ENCODE measurements at places on chromosomes 4 and X. TPM values are rescaled to one million over a fixed set of nuclear protein-coding genes. Genes with fewer than 3 reads are reported as not detected.

DNA sequence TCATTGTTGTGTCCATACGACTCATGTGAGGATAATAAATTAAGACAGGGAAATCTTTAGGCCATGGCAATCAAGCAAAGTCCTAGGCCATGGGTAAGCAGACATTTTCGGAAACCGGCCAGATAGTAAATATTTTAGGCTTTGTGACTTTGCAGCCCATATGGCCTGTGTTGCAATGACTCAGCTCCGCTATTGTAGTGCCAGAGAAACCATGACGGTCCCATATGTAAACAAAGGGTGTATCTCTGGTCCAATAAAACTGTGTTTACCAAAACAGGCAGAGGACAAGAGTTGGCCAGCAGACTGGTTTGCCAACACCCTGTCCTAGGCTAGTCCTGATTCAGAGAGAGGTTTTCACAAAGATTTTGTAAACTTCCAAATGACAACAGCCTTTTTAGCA, 5.0 kb downstream of the FAM114A1 start:
- peaks cover 29% of the 10 kb centered on the region for H3K4me1 ChIP-seq
- H3K27me3 ChIP-seq = peaks cover 5% of the 10 kb centered on the region
- no peak overlapping the region for H3K4me3 ChIP-seq
- H3K36me3 ChIP-seq = peaks cover 9% of the 10 kb centered on the region
- no peak overlapping the region for H3K27ac ChIP-seq

DNA sequence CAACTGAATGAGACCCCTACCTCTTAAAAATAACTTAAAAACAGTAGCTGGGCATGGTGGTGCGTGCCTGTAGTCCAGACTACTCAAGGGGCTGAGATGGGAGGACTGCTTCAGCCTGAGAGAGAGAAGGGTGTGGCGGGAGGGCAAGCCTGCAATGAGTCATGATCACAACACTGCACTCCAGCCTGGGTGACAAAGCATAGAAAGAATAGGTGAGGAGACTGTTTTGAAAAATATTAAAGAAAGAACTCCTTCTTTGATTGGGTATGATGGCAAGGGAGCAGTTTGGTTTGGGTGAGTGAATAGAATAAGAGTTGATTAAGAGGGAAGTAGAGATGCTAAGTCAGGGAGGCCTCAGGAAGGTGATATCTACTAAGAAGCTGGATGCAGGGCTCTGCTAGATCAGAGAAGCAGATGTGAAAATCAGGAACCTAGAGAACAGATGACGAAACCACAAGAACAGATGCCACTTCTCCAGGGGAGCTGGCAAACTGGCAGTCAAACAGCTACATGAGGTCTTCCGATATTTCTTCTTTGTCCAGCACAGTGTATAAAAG, 318.6 kb downstream of the OPHN1 start:
- H3K4me1 ChIP-seq = peaks cover 18% of the 10 kb centered on the region
- peaks cover 3% of the 10 kb centered on the region for H3K36me3 ChIP-seq
- no peak for DNase-seq

GRCh38 chrX:47174846-47175587, 18.6 kb upstream of the UBA1 start:
- peaks cover 13% of the 10 kb centered on the region for H3K36me3 ChIP-seq
- no peaks in the 10 kb centered on the region for H3K4me1 ChIP-seq
- no peaks in the 10 kb centered on the region for H3K27me3 ChIP-seq
- no peak for DNase-seq

MCF2 gene
- 0.23 TPM for total RNA-seq

GRCh38 chrX:150506486-150506885, 61.9 kb upstream of the MTM1 start:
- DNase-seq = no peak
- no peaks in the 10 kb centered on the region for H3K27me3 ChIP-seq
- no peak overlapping the region for H3K27ac ChIP-seq
- H3K36me3 ChIP-seq = no peaks in the 10 kb centered on the region

DNA sequence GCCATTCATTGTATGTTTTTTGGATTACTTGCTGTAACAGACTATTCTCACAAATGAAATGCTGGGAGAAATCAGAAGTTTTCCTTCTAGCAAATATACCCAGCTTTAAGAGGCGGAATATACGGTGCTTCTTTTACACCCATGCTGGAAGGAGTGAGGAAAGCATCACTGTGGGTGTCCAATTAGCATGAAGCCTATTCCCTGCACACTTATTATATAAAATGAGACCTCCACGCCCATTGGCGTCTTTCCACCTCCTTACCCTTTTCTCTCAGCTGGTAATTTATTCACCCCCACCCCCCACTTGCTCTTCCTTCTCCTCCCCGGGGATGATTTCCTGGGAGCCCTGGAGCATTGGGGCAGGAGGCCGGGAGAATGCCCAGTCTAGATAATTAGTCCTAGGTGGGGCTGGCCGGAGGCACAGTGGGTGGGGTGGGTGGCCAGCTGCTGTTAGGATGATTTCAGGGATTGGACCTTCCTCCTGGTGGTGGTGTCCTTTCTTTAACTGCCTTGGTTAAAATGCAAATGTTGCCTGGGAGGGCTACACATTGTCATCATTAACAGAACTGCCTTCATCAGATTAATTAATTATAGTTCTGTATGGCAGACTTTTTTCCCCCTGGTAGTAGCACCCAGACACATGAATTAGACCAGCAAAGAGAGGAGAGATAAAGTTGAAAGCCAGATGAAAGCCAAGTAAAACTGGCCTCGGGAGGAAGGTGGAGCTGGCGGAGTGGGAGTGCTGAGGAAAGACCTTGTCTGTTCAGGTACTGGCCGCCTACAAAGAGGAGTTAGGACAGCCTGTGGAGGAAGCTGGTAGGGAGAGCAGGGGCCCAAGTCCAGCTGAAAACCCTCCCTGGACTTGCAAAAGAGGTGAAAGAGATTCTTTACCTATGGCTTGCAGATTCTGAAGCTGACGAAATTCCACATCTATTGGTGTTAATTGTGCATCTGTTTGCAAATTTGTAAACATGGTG, 11.4 kb downstream of the SHROOM2 start:
- H3K4me3 ChIP-seq = no peak overlapping the region
- H3K36me3 ChIP-seq = peaks cover 15% of the 10 kb centered on the region
- DNase-seq = no peak
- peaks cover 6% of the 10 kb centered on the region for H3K27me3 ChIP-seq

- no peaks in the 10 kb centered on the region for H3K27me3 ChIP-seq
- H3K27ac ChIP-seq = peak overlapping the region; percentile 63
- no peak overlapping the region for H3K4me3 ChIP-seq
These were observed 75.0 kb downstream of the KDM6A start for GRCh38 chrX:44947995-44948394.

AKAP4 gene
- total RNA-seq = not detected

DNA sequence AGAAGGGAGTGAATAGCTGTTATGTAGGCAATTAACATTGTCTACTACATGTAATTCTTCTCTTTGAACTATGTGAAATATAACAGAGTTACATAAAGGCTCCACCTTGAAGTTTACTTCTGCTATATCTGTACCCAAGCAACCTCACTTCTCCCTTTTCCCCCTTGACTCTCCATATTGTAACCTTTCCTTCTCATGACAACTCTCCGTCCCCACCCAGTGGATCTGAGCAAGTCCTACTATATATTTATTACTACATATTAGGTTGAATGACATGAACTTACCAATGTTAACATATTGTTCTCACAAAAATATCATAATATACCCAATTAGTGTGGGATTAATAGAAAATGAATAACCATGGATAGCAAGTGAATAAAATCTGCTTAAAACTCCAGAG, 93.2 kb upstream of the ATP8A1 start:
- H3K36me3 ChIP-seq = no peaks in the 10 kb centered on the region
- peaks cover 4% of the 10 kb centered on the region for H3K4me1 ChIP-seq
- H3K27me3 ChIP-seq = no peaks in the 10 kb centered on the region
- H3K4me3 ChIP-seq = no peak overlapping the region

NLGN4X gene
- total RNA-seq = 57.4 TPM

DNA sequence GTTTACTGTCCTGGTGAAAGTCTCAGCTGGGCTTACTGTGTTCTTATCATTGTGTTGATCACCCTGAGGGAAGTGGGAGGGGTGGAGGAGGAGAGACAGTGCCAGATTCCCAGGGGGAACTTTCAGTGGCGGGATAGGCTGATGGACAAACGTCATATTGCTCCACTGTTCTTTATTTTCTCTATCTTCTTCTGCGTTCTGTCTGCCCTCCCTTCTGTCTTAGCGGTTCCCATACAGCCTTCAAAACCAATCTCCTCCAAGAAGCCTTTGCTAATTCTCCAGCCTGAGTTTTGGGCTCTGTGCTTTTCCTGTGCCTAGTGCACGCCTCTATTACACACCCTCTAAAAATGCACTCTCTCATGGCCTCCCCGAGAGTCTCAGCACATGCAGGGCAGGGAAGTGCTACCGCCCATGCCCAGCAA, 448.7 kb upstream of the FAT1 start:
- no peak for DNase-seq
- no peak overlapping the region for H3K4me3 ChIP-seq
- H3K4me1 ChIP-seq = peaks cover 11% of the 10 kb centered on the region
- no peaks in the 10 kb centered on the region for H3K36me3 ChIP-seq
- no peaks in the 10 kb centered on the region for H3K27me3 ChIP-seq

DNA sequence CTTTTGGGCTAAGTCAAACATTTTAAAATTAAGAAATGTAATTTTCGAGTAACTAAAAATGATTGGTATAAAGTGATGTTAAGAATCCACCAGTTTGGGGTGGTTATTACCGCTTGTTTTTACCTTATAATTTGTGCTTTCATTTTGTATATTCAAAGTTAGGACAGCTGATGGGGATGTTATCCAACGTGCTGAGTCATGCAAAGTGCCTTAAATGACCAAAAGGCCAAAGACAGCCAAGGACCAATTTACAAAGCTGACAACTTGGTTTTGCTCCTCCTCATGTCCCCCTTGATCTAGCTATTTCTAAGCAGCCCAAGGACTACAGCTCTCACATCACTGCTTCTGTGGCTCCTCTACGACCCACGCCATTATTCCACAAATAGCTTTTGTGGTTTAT, 181.4 kb upstream of the PCDH7 start:
- no peaks in the 10 kb centered on the region for H3K27me3 ChIP-seq
- H3K36me3 ChIP-seq = no peaks in the 10 kb centered on the region
- DNase-seq = no peak
- H3K4me1 ChIP-seq = peaks cover 6% of the 10 kb centered on the region

GRCh38 chr4:53273726-53274125, 92.1 kb downstream of the SCFD2 start:
- H3K27ac ChIP-seq = no peak overlapping the region
- no peaks in the 10 kb centered on the region for H3K4me1 ChIP-seq
- peaks cover under 1% of the 10 kb centered on the region for H3K36me3 ChIP-seq
- no peak overlapping the region for H3K4me3 ChIP-seq
- H3K27me3 ChIP-seq = no peaks in the 10 kb centered on the region
- no peak for DNase-seq

INPP4B gene
- total RNA-seq = 7.0 TPM

DNA sequence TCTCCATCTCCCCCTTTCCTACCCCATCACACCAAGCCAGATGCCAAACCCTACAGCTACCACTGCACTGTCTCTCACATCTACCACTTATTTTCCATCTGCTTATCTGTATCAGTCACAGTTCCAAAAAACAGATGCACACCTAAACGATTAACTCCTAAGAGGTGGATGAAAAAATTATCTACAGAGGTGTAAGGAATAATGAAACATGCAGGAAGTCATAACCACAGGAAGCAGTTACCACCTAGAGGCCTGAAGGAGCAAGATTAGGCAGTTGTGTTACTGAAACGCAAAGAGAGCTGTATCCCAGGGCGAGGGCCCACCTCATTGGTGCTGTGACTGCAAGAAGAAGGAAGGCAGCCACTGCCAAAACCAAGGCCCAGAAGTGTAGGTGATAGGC, 87.8 kb upstream of the FAM241A start:
- DNase-seq = no peak
- H3K27me3 ChIP-seq = no peaks in the 10 kb centered on the region
- H3K4me1 ChIP-seq = no peaks in the 10 kb centered on the region
- no peaks in the 10 kb centered on the region for H3K36me3 ChIP-seq
- H3K4me3 ChIP-seq = no peak overlapping the region

- no peak for DNase-seq
- H3K4me3 ChIP-seq = no peak overlapping the region
These were observed 57.2 kb upstream of the UGT2B7 start for GRCh38 chr4:69039071-69039470.

GLRA2 gene
- 1.3 TPM for total RNA-seq

DNA sequence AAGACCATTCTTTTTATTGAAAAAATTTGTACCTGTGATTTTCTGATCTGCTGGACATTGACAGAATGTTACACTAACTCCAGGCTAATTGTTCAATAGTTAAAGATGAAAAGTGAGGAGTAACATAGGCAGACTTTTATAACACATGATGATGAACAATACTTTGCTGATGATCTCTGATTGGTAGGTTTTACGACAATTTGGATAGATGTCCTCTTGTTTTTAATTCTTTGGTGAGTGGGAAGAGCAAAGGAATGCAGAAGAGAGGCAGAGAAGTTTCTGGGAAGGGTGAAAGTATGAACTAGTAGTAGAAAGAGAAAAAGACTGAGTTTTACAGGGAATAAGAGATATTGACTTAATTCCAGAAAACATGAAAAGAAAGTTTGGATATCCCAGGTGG, 267.3 kb upstream of the HAND2 start:
- H3K27me3 ChIP-seq = peaks cover 8% of the 10 kb centered on the region
- H3K36me3 ChIP-seq = no peaks in the 10 kb centered on the region
- DNase-seq = no peak
- no peaks in the 10 kb centered on the region for H3K4me1 ChIP-seq

DNA sequence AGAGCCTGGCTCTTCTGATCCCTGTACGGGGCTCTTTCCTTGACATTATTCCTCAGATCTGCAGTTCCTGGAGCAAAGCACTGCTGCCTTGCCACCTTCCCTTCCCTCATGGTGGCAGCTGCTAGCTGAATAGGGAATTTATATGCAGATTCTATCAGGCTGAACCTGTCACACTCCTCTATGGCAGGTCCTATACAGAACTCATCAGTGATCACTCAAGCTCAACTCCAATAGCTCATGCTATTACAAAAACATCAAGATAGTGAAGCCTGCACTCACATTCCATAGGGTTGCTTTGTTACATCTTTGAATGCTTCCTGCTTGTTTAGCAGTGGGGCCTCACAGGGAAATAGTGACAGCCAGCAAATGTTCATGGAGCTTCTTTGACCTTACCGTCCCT, 71.7 kb downstream of the SLC2A9 start:
- H3K4me1 ChIP-seq = peaks cover 21% of the 10 kb centered on the region
- no peaks in the 10 kb centered on the region for H3K27me3 ChIP-seq
- no peaks in the 10 kb centered on the region for H3K36me3 ChIP-seq
- DNase-seq = no peak

DNA sequence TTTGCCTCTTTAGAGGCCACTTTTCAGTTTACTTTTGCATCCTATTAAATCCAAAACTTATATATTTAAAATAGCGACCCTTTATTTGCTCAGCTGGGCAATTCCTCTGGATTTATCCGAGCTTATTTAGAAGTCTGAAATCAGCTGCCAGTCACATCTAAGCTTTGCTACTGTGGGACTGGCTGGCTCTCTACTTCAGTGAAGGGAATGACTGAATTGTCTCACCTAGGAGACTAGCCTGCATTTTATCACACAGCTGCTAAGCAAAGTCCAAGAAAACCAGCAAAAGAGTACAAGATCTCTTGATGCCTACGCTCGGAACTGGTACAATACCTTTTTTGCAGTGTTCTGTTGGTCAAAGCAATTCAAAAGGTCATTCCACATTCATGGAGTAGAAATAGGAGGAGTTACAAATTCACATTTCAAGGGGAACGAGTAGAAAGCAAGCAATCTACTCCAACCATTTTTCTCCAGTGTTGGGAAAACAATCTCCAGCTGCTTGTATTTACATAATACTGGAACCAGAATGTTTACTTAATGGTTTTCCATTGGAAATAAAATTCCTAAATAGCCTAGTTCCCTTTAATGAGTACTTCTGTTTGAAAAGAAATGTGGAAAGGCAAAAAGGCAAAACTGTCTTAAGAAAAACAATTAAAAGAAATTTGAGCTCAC, 160.2 kb downstream of the MAGEB5 start:
- no peaks in the 10 kb centered on the region for H3K36me3 ChIP-seq
- DNase-seq = no peak
- H3K27me3 ChIP-seq = no peaks in the 10 kb centered on the region
- H3K4me3 ChIP-seq = no peak overlapping the region

Data from neural crest cell (in vitro differentiated cells).